ENCODE measurements at places on chromosomes 1 and 21.

DNA sequence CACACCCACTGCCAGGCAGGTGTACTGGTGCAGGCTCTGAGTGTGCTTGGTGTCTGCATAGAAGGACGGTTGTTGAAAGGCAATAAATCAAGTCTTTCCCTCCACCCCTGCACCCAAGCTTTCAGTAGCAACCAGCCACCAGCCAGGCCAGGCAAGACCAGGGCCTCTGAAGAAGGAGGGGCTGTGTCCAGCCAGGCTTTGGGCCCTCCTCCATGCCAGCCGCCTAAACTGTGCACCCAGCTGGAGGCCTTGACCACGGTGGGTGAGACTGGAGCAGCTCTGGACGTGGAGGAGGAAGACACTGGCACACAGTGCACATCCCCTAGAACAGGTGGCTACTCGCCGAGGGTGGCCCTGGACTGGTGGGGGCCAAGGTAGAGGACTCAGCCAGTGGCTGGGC lies 4.9 kb downstream of the OLIG2 start:
- DNase-seq, result no peak

DNA sequence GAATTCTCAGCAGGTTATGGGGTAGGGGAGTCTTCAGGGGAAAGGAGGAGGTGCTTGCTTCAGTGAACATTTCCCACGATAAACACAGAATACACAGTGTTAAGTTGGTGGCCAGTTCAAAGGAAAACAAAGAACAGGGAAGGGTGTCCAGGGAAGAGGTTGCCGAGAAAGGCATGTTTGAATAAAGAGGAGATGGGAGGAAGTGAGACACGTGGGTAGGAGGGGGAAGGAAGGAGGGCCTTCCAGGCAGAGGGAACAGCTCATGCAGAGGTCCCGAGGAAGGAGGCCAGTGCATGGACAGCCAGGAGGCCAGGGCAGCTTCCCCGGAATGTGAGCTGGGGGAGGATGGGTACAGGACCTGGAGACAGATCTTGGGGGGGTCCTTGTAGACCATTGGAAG lies 130.3 kb upstream of the TMEM51 start:
- no peak for DNase-seq

- DNase-seq, result no peak
Measured at GRCh38 chr1:49297783-49298182, 521.1 kb upstream of the BEND5 start.

DNA sequence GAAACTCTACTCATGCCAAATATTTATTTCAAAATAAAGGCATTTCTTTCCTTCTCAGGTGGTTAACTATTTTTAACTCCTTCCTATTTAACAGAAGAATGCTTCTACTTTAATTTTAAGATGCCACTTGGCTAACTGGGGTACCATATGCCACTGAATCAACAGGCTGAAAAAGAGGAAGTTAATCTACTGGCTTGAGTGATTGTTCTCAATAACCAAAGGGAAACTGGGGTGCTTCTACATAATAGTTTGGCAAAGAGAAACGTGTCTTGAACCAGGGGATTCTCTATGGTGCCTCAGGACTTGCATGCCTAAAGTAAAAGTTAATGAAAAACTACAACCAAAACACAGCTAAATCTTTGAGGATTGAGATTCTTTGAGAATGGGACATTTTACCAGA lies 142.6 kb downstream of the DENND1B start:
- DNase-seq, result no peak
